Right lung (tissue), 10 donors: ENCODE measurements at places on chromosomes 4 and X.

DNA sequence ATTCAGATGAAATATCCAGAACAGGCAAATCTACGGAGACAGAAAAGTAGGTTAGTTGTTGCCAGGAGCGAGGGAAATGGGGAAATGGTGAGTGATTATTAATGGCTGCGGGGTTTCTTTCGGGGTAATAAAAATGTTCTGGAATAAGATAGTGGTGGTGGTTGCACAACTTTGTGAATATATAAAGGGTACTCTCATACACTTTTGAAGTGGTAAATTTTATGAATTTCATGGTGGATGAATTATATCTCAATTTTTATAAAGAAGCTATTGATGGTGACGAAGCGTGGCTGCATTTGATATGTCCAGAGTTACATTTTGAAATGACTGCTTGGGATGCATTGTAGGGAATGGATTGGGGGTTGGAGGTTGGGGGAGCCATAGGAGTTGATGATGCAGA is 16.3 kb downstream of the FAM47E start:
- no peak for DNase-seq

DNA sequence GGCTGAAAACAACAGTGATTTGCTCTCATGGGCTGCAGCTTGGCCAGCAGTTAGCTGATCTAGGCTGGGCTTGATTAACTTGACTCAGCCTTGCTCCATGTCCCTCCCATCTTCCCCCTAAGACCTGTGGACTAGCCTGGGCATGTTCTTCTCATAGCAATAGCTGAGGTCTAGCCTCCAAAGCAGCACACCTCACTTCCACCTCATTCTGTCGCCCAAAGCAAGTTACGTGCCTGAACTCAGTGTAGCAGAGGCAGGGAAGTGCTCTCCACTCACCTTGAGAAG is 62.2 kb downstream of the EVC start:
- DNase-seq: no peak

GRCh38 chrX:7620560-7620959 is 222.4 kb upstream of the VCX start:
- DNase-seq: no peak

DNA sequence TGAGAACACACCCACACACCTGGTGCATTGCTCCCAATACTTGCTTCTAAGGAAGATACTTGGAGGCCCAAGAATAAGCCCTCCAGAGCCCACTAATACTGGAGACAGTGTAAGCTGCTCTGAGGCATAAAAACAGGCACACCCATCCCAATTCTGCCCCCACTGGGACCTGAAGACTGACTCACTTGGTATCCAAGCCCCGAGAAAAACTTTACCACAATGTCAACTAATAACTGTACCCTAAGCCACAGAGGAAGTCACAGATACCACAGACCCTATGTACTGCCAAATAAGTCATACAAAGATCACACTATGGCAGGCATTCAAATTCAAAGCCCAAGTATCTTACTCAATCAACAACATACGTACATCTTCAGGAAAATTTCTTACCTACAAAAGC is 398.2 kb upstream of the SPANXN1 start:
- no peak for DNase-seq

DNA sequence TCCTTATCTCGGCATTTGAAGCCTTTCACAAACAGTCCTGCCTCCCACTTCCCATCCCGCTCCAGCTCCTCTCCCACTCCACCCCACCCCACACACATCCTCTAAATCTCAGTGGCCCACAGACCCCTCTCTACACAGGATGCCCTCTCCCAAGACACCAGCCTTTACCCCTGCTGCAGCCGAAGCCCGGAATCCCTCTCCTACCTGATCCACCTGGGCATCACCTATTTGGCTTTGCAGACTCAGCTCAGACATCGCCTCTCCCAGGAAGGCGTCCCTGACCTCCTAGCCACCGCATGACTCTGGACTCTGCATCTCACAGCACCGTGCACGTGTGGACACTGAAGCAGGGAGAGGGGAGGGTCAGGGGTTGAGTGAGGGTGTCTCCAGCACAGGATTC is 11.5 kb downstream of the PPP2R2C start:
- DNase-seq: no peak

GRCh38 chrX:21934414-21934813 is 6.1 kb upstream of the SMS start:
- no peak for DNase-seq

- no peak for DNase-seq
Measured at GRCh38 chr4:74402692-74403456, 37.9 kb downstream of the EREG start.

- DNase-seq: no peak
Measured at GRCh38 chr4:175622887-175623286, 189.2 kb downstream of the GPM6A start.

GRCh38 chr4:40827758-40828157 is 78.0 kb downstream of the NSUN7 start:
- DNase-seq: no peak

DNA sequence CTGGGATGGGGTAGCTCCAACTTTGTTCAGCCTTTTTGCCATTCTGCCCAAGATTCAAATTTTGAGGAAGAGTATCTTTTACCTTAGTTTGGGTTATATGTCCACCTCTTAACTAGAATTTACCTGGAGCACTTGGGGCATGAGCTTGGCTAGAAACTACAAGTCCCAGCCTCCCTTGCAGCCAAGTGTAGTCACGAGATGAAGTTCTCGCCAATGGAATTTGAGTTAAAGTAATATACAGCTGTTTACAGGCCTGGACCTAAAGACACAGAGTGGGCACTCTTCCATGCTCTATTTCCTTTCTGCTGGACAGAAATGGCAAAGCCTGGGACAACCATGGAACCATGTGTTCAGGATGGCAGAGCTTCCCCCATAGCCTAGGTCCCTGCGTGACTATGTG is 233.6 kb upstream of the GATB start:
- no peak for DNase-seq

DNA sequence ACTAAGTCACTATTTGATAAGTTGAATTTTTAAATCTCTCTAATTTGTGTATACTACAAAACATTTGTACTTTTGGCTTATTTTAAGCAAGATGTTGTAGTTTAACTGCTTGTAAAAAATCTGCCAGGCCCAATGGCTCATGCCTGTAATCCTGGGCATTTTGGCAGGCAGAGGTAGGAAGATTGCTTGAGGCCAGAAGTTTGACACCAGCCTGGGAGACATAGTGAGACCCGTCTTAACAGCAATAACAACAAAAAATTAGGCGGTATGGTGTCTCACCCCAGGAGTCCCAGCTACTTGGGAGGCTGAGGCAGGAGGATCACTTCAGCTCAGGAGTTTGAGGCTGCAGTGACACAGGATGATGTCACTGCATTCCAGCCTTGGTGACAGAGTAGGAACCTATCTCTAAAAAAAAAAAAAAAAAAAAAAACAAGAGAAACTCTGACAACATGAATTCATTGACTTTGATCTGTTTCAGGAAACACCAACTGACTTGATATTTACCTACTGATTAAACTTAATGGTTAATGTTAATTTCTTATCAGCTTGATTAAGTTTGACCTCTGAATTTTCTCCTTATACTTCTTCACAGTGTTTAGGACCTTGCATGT is 8.9 kb downstream of the FHIP1A start:
- DNase-seq: no peak

GRCh38 chrX:103554687-103555424 is 30.5 kb upstream of the TCEAL4 start:
- peak; percentile 50 for DNase-seq

DNA sequence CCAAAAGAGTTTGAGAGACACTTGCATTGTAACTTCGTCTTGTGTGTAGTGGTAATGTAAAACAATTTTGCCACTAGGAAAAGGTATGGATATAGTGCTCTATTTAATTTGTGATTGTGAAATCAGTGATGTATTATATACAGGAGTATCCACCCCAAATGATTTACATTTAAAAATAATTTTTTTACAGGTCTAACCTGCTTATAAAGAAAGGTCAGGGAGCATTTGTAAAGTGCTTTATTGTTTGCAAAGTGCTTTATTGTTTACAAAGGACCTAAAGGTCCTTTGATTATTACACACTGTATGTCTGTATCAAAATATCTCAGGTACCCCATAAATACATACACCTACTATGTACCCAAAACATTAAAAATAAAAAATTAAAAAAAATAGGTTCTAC is 70.3 kb downstream of the DCK start:
- DNase-seq: no peak

GRCh38 chrX:48509245-48509590 is 426 bp downstream of the PORCN start:
- DNase-seq: no peak

GRCh38 chr4:74555231-74555630 is 110.3 kb downstream of the AREG start:
- no peak for DNase-seq
